CD4-positive, alpha-beta T cell treated with Interleukin-2 at 100 ng/mL for 4 hours (primary cell): ENCODE measurements at places on chromosomes 7 and 10.

DNA sequence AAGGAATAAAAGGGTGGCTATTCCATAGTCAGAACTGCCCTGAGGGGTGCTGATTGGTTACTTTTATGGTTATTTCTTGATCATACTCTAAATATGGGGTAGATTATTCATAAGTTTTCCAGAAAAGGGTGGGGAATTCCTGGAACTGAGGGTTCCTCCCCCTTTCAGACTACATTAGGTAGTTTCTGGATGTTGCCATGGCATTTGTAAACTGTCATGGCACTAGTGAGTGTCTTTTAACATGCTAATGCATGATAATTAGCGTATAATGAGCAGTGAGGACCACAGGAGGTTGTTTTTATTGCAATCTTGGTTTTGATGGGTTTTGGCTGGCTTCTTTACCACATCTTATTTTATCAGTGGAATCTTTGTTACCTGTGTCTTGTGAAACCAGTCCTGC lies 26.5 kb upstream of the POT1 start:
- no peak for DNase-seq

GRCh38 chr10:80320377-80320776 lies 30.9 kb upstream of the MAT1A start:
- DNase-seq, result no peak

- no peak for DNase-seq
Measured at GRCh38 chr7:117190746-117191435, 132.0 kb downstream of the WNT2 start.

DNA sequence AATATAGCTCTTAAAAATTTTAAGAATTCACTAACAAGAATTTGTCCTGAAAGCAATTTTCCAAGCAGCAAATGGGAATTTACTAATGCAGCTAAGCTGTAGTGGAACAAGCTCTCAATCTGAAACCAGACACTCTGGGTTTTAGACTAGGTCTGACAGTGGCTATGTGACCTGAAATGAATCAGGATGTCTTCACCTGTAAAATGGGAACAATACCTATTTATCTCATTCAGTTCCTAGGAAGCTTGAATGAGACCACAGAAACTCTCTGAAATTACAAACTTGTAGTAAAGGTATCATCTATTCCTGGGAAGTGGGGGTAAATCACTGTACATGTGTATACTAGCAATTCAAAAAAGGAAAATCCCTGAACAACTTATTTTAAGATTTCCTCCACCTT lies 1.2 kb downstream of the DNAJC2 start:
- no peak for DNase-seq

DNA sequence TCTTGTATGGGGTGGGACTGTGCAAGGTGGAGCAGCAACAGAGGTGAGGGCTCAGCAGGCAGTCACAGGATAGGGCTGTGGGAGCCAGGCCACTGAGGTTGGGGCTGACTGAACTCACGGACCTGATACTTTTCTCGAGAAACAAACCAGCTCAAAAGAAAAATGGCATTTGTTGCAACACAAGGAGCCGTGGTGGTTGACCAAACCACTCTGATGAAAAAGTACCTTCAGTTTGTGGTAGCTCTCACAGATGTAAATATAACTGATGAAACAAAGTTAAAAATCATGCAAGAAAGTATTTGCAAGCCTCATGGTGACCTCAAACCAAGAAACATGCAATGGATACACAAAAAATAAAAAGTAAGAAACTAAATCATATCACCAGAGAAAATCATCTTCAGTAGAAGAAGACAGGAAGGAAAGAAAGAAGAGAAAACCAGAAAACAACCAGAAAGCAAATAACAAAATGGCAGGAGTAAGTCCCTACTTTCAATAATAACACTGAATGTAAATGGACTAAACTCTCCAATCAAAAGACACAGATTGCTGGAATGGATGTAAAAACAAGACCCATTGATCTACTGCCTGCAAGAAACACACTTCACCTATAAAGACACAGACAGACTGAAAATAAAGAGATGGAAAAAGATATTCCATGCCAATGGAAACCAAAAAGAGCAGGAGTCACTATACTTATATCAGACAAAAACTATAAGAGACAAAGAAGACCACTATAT lies 48.9 kb upstream of the DUSP5 start:
- no peak for DNase-seq

DNA sequence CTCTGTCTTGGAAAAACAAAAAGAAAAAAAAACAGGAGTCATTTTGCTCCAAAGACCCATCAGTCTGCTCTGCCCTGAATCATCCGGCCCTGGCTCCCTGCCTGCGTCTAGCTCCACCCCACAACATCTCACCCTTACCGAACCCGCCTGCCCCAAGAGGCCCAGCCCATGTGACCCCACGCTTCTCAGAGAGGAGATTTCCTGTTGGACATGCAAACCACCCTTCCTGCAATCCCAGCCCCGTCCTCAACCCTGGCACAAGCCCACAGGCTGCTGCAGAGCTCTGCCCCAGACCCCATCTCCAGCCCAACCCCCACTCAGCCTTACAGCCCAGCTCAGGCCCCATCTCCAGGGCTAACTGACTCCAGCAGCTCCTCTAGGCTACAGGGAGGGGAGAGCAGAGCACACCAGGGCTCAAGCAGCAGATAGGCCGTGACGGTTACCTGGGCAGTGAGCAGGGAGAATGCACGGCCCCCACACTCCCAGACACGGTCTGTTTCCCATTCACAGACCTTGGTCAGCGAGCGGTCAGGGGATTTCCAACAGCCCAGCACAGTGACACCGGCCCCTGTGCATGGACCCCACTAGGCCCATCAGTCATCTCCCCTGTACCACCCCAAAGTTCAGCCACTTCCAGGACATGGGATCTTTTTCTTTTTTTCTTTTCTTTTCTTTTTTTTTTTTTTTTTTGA lies 69.9 kb upstream of the GTF2I start:
- DNase-seq, result no peak

GRCh38 chr7:371779-372545 lies 82.0 kb downstream of the FOXL3 start:
- no peak for DNase-seq

GRCh38 chr10:14332903-14333302 lies 2.2 kb upstream of the FRMD4A start:
- no peak for DNase-seq

GRCh38 chr10:46002916-46003693 lies 27.3 kb downstream of the NCOA4 start:
- DNase-seq, result no peak

DNA sequence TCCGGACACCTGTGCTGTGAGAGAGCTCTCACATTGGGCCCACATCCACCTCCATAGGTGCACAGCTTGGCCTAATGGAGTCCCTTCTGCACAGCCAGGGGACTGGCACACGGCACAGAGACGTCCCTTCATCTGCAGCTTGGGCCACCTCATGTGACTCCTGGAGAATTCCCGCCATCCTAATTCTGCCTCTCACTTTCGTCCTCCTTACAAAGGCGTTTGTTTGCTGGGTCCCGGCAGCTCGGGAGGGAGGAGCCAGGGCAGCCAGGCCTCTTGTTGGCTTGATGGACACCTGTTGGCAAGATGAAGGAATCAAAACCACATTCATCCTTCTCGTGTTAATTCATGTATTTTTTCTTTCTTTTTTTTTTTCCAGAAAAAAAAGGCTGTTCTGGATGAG lies 30.7 kb upstream of the TTYH3 start:
- DNase-seq, result no peak

DNA sequence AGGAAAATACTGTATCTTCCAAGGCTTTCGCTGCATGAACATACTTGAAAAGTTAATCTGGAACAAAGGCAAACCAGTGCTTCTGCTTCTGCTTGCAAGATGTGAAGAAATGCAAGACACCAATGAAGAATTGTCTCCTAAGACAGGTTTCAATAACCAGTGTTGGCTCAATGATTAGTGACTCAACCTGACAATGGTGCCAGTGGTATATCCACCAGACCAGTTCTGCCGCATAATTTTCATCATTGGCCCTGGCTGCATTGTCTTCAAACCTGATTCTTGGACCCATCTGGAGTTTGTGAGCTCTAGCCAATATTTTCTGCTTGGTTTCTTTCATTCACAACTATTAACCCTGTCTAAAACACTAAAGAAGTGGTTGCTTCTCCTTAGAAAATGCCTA lies 13.6 kb upstream of the STAMBPL1 start:
- DNase-seq, result no peak

- no peak for DNase-seq
Measured at GRCh38 chr10:15461353-15462108, 90.4 kb upstream of the FAM171A1 start.

- DNase-seq, result no peak
Measured at GRCh38 chr7:38862666-38863065, 46.3 kb downstream of the VPS41 start.

DNA sequence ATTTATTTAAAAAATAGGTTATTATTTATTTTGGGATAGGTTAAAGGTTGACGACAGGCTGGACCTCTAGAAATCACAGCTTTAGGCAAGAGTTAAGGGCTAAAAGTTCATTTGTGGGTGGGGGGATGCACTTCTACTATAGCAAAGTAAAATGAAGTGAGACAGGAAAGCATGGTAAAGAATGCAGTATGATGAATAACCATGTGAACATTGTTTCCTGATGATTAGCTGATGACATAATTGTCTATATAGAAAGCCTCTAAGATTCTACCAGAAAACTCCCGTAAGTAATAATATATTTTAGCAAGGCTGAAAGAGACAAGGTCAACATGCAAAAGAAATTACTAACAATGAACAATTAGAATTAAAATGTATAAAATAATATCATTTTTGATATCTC lies 25.7 kb upstream of the PRSS37 start:
- DNase-seq, result no peak

DNA sequence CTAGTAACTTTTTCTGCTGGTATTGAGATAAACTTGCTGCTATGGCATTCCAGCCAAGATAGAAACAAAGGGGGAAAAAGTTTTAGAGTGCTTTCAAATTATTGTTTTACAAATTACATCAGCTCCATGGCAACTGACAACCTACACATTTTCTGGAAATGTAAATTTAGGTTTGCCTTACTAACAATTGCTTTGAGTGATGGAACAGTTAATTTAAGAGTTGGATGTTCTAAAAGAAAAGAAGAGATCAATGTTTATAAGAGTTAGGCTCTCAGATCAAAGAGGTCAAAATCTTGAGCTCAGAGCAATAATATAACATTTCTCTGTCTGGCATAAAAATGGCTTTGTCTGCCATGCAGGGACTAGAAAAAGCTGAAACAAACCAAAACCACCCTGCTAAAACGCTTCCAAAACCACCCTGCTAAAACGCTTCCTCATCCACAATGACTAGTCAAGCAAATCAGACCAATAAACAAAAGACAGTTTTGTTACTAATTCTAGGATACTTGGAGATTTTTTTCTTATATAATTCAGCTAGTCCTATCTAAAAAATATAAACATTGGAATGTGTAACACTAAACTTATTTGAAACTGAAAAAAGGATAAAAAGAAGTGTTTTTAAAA lies 32.3 kb downstream of the ORC5 start:
- DNase-seq, result no peak

DNA sequence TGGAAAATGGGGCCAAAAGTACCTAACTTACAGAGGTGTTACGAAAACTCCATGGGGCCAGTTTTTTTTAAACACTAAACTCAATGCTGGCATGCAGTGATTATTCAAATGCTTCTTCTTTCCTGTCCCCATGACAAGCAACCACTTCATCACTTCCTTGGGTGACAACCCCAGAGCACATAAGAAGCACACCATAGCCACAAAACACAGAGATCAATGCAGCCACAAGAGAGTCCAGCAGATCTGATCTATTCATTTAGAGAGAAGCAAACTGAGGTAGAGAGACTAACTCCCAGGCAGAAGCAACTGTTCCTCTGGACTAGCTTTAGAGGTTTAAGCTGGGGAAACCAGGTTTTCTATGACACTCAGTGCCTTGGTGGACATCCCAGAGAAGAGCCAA lies 180.0 kb downstream of the GRID1 start:
- no peak for DNase-seq

GRCh38 chr10:29841724-29842649 lies 207.2 kb upstream of the SVIL start:
- no peak for DNase-seq

- DNase-seq, result no peak
Measured at GRCh38 chr10:69056536-69057260, 31.2 kb upstream of the SRGN start.

- no peak for DNase-seq
Measured at GRCh38 chr10:42476101-42476500, 162.3 kb downstream of the ZNF33B start.

- DNase-seq, result no peak
Measured at GRCh38 chr10:88386204-88386788, 196.8 kb downstream of the RNLS start.

- DNase-seq, result no peak
Measured at GRCh38 chr10:78755063-78755701, 313.6 kb upstream of the ZMIZ1 start.

DNA sequence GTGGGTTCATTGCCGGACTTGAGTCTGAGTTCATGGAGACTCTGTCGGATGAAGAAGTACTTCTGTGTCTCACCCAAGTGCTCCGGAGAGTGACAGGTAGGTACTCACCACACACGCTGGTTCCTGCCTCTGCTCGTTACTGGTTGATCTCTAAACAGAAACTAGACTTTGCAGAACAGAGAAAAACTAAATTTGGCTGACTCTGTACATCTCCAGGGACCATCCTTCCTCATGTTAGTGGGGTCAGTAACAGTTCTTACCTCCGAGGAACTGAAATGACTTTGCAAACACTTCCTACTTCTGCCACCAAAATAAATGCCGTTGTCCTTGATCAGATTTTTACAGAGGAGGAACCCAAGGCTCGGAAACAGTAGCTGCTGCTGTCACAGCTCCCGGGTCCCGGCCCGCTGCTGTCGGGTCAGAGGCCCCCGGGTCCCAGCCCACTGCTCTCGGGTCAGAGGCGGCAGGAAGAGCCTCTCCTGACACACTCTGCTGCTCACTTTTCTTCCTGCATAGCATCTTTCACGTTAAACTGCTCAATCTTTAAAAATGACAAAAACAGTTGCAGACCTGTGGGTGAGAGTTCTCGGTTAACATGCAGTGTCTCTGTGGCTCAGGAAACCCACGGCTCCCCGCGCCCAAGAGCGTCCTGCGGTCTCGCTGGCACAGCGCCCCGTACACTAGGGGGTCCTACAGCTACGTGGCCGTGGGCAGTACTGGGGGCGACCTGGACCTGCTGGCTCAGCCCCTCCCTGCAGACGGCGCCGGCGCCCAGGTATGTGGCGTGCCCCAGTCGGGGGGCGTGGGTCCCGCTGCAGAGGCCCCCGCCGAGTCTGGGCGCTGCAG lies 4.8 kb upstream of the MTG1 start:
- DNase-seq, result peak; percentile 57

GRCh38 chr10:129288999-129289584 lies 177.9 kb upstream of the MGMT start:
- DNase-seq, result no peak

GRCh38 chr7:99786726-99787335 lies 2.8 kb upstream of the CYP3A4 start:
- no peak for DNase-seq

- DNase-seq, result no peak
Measured at GRCh38 chr7:55110282-55110992, 91.6 kb downstream of the EGFR start.

- no peak for DNase-seq
Measured at GRCh38 chr10:73965890-73966768, 31.8 kb upstream of the VCL start.
